ENCODE measurements at places on chromosomes 12 and 14.

DNA sequence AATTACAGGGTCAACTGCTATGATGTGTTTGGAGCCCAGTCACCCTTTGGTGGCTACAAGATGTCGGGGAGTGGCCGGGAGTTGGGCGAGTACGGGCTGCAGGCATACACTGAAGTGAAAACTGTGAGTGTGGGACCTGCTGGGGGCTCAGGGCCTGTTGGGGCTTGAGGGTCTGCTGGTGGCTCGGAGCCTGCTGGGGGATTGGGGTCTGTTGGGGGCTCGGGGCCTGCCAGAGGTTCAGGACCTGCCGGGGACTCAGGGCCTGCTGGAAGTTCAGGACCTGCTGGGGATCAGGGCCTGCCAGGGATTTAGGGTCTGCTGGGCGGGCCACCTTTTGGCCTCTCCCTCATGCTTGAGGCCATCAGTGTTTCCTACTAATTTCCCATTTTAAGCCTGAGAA, 37.1 kb downstream of the ALDH2 start:
- DNase-seq: no peak

DNA sequence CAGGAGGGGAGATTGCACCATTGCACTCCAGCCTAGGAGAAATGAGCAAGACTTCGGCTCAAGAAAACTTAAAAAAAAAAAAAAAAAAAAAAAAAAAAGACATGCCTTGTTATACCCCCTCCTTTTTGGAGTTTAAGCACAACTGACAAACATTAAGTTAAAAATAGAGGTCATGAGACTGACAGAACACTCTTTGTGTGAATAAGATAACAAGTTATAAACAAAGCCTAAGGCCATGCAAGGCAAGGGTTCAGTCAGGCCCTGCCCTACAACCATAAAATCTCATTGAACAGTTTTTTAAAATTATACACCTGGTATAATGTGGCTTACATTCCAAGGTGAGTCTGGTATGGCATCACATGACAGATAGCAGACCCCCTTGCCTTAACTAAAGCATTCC, 39.3 kb downstream of the TSPAN19 start:
- no peak for DNase-seq

GRCh38 chr12:107288414-107289127, 195.2 kb upstream of the CRY1 start:
- DNase-seq: no peak

DNA sequence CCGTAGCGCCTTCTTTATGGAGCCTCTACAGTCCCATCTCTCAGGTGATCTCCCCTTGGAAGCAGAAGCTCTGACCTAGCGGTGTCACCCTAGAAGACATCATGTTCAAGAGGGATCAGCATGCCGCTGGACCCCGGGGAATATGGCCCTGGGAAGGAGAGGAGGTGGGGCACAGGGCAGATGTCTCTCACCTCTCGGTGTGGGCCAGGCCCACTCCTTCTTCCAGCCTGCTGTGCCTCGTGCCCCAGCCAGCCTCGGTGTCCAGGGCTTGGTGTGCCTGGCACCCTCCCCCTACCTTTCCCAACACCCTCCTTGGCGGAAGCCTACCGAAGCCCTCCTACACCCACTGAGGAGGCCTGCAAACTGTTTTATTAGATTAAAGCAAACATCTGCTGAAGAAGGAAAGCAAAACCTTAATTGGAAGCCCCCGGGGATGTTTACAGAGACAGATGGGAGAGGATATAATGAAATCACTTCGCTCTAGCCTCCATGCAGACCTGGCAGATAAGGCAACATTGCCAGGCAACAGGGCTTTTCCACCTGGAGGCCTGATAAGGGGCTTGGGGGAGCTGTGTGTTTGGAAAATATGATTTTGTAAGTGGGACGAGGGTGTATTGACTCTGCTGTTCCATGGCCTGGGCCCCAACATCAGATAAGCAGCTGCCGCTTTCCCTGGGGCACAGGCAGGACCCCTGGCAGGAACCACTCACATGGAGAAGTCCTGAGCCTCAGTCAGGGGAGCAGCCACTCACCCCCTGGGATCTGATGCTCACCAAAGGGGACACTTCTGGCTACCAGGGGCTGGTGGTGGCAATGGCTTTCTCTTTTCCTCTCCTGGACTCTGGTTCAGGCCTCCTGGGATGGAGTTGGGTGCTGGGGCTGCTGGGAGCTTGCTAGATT, 5.7 kb upstream of the CHGA start:
- no peak for DNase-seq

GRCh38 chr14:24279301-24280186, 8.1 kb upstream of the RABGGTA start:
- no peak for DNase-seq

GRCh38 chr12:19484738-19485137, 45.4 kb downstream of the AEBP2 start:
- DNase-seq: no peak

DNA sequence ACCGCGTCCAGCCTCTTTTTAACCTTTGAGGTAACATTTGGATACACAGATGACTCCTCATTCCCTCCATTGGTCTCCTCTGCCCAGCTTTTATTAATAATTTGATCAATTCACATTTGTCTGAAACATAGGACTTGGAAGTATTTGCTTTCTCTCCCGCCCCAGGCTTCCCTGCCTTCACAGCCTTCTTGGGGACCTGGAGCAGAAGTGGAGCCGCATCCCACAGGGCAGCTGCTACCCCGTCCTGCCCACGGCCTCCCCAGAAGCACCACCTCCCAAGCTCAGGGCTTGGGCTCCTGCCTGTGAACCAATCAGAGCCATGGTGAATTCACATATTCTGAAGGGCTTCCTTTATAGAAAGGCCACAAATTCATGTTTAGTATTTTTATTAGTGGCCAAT, 97.6 kb downstream of the PIWIL1 start:
- DNase-seq: no peak

DNA sequence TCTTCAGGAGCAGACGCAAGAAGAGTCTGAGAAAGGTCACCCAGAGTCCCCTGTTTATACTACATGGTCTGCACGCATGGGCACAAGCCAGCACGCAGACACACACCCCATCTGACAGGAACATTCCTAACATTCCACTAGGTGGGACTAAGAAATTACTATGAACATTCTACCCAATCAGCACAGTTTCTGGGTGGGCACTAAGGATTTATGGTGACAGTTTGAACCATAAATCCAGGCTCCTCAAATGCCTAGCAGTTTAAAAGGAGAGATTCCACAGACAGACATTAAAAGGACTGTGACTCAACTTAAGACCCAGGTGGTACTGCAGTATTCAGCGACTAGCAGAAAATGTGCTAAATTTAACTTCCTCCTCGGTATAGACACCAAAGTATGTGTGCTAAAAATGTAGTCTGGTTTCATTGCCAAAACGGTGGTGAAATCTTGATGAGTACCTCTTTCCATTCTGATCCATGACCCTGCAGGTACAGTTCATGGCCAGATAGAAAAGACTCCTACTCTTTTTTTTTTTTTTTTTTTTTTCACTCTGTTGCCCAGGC, 16.2 kb downstream of the ABHD4 start:
- peak; percentile 84 for DNase-seq

DNA sequence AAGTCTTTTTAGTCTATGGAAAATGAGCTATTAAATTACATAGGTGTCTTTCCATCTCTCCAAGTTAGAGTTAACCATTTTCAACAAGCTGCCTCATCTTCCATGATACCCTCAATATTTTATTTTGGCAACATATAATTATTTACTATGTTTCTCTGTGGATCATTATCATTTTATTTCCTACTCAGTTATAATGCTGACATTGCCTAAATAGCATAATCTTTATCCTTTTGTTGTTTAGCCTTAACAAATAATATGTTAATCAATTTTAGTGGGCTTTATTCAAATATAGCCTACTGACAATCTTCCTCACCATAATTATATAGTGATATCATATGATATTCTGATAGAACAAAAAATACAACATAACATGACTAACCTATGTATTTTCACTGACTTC, 1044.8 kb upstream of the FOXG1 start:
- DNase-seq: no peak

DNA sequence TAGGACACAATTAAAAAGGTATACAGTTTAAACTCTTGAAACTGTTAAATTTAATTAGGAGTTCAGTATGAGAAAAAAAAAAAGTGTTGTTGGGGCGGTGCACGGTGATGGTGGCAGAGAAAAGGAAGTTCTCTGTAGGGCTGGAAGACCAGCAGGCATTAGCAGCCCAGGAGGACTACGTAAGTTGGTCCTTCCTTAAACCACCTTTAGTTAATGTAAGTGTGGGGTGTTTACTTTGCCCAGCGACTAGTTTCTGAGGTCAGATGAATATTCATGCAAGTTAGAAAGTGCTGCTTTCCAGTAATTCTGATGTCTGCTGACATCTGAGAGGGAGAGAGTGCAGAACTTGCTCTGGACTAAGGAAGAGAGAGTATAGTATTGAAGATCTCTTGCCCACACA, 54.9 kb downstream of the NKX2-1 start:
- DNase-seq: no peak

- no peak for DNase-seq
Observed at GRCh38 chr12:40016980-40017379, 88.9 kb downstream of the SLC2A13 start.

DNA sequence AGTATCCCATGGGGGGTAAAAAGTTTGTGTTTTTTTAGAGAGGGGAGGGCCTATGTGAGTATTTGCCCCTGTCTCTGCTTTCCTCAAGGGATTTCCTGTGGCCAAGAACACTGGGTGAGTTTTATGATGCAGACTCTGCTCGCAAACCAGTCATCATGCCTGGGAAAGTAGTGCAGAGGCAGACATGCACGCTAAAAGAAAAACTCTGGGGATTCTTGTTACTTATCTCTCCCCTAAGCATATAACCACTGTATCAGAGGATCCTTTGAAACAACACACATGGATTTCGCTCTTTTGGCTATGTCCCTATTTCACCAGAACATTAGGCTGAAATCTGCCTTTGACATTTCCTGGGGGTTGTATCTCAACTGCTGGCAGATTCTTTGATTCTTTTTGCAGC, 1845.8 kb upstream of the SEL1L start:
- no peak for DNase-seq

DNA sequence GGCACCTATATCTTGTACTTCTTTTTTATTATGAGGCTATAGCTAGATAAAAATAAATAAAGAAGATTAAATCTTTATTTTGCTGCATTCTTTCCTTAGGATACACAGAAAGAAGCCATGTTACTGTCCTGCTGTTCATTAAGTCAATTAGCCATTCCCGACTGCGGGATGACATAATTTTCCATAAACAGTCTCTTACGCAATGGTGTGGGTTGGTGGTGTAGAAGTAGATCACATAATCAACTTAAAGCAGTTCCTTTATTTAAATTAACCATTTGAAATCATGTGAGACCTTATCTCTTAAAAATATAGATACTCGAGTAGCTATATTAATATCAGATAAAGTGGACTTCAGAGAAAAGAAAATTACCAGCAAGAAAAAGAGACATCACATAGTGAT, 40.2 kb downstream of the TAOK3 start:
- no peak for DNase-seq

DNA sequence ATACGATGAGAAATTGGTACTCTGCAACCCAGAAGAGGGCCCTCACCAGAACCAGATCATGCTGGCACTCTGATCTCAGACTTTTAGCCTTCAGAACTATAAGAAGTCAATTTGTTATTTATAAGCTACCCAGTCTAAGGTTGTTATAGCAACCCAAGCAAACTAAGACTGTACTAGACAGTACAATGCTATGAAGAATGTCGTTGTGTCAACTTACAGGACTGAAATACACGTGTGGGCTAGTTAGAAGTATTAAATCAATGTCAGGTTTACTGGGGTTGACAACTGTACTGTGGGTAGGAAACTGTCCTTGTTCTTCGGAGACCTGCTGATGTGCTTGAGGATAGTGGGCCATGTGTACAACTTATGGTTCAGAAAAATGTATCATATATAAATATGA, 19.7 kb downstream of the DUSP16 start:
- no peak for DNase-seq

DNA sequence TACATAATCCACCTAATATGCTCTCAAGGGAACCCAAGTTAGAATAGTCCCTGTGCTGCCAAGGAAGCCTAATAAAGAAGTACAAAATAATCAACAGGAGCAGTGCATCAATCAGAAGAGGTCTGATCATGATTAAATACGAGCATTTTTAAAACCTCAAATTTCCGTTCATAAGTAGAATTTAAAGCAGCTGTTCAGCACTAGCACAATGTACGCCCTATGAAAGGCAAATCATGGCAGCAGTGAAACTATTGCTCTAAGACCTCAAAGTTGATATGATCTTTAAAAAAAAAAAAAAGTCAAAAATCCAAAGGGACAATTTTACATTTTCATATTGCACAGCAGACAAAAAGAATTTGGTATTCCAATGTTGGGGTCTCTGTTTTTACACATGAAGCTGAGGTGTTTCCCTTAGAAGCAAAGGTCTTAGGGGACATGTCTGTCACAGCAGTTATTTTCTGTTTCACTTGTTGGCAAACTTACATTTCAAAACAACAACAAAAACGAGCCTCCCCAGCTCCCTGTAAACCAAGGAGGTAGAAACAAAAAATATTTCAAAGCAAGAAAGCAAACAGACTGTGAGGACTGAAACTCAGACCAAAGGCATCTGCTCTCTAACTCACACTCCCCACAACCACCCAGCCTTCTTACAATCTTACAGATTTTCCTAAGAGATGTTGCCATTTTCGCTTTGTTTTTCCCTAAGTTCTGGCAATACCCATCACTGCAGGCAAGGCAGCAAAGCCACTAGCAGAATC, 28.2 kb downstream of the SOX5 start:
- no peak for DNase-seq

DNA sequence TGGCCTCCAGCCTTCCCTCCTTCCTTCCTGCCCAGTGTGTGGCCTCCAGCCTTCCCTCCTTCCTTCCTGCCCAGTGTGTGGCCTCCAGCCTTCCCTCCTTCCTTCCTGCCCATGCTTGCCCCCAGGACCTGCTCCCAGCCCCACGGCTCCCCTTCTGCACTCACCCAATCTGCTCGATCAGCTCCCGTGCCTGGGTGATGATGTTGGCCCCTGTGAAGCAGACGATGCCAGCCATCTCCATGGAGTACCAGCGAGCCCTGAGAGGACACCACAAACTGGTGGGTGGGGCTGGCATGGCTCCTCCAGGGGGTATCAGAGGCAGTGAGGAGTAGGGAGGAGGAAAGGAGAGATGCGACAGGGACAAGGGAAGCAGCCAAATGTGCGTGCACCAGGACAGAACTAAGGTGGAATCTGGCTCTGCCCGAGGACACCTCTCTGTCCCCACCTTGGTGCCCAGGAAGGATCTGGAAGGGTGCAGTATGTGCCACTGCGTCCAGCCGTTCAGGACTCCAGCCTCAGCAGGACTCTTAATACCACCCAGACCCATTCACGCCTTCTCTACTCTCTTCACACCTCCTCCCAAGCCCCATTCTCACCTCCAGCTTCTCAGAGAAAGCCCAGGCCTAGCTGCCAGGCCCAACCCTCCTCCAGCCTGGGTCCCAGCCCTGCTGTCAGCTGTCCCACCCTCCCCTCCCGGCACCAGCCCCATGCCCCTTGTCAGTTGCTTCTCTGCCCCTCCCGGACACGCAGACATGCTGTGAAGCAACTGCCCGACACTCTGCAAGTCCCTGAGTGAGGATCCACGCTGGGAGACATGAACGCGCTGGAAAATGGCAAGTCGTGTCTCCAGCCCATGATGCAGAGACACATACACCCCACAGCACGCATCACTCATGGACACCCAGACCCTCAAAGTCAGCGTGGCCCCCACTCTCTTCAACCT, 22.7 kb downstream of the POLE start:
- no peak for DNase-seq

Data from thyroid gland (tissue), 4 donors.